ENCODE measurements at places on chromosomes 12 and 14.

DNA sequence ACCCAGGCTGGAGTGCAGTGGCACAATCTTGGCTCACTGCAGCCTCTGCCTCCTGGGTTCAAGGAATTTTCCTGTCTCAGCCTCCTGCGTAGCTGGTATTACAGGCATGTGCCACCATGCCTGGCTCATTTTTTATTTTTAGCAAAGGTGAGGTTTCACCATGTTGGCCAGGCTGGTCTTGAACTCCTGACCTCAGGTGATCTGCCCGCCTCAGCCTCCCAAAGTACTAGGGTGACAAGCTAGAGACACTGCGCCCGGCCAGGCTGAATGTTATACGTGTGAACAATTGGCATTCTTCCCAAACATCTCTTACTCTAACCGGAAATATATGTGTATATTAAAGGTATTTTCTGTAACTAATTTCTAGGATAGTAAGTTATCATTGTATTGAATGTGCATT is 13.2 kb upstream of the LIMA1 start:
- no peak for DNase-seq

DNA sequence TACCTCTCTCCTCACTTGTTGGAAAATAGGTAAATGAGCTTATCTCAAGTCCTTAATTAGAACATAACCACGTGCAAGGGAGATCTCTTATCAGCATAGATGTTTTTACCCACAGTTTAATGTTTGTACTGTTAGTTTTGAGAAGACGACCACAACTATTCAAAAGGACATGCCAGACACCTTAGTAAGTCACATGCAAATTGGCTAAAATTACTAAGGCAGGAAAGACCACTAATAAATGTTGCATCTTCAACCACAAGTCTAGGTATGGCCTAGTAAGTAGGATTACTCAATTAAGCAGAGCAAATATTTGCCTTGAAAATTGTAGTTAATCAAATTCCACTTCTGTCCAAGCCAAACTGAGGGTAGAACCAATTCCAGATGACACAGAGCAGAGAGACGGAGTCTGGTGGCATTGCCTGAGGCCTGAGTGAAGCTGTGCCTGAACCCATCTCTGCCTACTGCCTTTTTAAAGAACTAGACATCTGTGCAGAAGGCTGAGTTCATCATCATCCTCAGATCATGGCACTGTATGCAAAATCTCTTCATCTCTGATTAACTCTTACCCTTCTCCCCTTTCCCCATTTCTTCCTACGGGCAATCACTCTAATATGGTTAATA is 29.7 kb upstream of the CHST11 start:
- DNase-seq = no peak

DNA sequence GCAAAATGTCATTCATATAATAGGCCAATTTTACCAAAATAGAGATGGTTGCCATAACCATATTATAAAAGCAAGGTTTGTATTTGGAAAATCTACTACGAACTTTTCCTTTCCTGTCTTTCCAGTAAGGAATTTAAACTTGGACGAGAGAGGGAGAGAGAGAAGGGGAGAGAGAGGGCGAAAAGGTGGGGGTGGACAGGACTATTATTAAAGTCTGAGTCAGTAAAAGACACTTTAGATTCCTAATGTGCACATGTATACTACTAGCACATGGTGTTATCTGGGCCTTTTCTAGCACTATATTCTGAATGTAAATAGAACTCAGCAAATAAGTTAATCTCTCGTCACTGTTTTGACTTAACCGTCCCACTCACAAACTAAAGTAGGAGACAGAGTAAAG is 30.4 kb upstream of the FBLN5 start:
- DNase-seq = no peak

DNA sequence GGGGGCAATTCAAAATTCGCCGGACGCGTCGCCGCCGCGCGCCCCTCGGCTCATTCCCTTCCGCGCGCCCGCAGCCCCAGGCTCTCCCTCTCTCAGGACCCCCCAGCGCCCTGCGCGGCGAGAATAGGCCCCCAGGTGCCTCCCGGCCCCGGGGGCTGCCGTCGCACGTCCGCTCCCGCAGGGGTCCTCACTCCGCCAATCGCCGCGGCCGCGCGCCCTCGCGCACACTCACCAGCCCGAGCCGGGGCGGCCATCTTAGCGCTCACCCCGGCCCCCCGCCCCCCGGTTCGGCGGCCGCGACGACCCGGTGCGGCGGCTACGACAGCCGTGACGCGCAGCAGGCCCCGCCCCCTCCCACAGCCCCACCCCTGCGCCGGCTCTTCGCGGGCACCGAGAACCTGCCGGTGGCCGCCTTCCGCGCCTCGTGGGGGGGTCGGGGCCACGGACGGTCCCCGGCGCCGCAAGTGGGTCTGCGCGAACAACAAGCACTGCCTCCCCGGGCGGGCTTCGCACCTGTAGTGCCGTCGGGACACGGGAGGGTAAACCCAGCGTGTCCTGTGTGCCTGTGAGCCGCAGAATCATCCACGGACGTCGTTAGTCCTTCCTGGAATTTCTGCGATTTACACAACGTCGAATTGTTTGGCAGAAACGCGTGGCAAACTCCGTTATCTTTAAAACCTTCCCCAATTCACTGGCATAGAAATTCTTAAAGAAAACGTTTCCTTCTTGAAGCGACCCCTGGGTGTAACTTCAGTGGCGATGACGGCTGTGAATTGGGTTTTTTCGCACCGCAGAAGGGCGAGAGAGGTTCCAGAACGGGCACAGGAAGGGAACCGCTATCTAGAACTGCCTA is 2.5 kb downstream of the USP44 start:
- DNase-seq = peak; percentile 72

DNA sequence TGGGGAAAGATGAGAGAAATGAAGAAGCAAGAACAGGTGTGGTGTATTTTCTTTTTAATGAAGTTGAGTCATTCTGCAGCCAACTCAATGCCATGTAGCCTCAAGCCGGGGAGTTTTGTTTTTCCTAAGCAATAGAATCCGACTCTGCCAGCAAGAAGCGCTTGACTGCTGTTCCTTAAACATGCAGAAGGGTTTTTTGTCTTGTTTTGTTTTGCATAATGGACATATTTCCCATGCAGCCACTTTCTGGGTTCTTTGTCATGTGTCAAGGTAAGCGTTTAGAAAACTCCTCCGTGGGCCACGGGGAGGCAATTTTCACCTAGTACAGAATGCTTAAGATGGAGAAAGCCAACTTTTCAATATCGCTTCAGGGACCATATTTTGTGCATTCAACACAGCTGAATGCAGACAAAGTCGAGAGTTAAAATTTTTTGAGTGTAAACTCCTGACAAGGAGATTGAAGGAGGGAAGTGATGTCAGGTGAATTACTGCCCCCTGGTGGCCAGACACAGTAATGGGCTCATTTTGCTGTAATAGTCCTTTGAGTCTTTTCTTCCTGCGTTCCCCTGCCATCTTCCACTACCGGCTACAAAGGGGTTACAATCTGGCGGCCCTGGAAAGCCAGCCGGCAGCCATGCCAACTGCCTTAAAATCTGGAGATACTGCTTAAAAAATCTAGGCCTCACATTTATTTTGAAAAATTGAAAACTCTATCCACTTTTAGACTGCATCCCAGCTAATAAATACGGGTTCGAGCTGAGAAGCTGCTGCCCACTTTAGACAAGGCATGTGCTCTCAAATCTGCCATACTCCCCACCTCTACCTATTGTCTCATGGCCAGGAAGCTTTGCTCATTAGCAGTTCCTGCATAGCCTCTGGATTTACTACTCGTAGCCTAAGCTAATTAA is 3.2 kb upstream of the FICD start:
- DNase-seq = peak; percentile 61

DNA sequence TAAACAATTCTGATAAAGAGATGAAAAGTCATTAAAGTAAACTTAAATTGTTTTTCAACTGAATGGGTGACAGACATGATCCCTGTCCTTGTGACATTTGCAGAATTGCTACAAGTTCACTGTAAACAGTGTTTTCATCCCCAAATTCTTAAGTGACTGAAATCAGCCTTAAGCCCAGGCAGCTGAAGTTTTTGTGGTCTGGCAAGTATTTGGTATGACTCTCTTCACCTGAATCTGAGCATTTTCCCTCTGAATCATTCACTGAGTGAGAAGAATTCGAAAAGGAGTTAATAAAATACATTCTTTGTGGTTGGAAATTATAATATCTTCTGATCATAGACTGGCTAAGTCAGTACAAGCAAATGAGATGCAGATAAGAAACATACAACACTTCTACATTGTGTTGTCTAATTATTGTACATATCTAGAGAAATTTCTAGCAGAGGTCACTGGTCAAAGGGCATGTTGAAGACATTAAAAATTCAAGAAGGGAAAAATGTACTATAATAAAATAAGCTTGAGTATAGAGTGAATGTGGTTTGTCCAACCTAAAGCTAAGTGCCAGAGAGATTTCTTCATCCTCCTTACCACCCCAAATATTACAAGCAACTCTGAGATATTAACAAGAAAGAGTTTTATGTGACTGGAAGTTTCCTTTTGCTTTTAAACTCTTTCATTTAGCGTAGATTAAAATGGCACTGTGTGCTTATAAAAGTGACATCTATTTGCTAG is 177.8 kb upstream of the DIO2 start:
- no peak for DNase-seq

DNA sequence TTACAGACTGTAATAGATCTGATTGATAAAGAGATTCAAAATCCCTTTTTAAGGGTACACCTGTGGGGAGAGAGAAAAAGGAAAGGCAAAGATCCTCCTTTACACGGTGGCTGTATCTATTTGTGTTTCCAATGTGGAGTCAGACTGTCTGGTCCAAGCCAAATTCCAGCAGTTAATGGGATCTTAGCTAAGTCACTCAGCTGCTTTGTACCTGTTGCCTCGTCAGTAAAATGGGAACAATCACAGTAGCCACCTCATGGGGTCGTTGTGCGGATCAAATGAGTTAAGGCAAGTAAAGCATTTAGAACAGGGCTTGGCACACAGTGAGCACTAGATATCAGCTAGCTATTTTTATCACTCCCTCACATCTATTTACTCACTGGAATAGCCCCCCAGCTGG is 46.9 kb downstream of the EFCAB11 start:
- DNase-seq = no peak

- DNase-seq = no peak
These were observed 38.8 kb downstream of the MAP3K9 start for GRCh38 chr14:70770490-70770889.

- DNase-seq = no peak
These were observed 1883.7 kb upstream of the FLRT2 start for GRCh38 chr14:83646228-83646627.

DNA sequence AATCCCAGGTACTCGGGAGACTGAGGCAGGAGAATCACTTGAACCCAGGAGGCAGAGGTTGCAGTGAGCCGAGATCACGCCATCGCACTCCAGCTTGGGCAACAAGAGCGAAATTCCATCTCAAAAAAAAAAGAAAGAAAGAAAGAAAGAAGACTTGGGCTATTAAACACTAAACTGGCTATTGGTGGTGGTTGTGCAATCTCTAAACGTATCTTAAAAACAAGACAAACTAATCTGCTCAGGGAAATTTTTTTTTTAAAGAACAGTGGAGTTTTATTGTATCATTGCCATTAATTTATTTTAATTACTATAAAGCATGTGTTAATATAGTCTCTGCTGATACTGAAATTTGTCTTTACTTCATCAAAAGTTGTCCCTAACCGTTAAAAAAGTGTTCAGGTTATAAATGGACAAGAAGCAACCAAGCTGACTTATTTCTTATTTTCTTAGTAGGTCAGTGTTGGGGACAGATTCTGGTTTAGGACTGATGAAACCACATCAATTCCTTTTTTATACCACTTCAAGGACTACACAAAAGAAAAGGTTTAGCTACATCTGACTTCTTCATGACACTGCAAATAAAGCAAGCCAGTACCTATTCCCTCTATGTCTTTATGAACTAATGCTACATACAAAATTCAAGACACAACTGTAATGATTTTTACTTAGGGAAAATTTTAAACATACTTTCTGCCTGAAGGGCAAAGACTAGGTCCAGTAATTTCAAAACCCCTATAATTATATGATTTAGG is 68.7 kb upstream of the KRAS start:
- DNase-seq = no peak

DNA sequence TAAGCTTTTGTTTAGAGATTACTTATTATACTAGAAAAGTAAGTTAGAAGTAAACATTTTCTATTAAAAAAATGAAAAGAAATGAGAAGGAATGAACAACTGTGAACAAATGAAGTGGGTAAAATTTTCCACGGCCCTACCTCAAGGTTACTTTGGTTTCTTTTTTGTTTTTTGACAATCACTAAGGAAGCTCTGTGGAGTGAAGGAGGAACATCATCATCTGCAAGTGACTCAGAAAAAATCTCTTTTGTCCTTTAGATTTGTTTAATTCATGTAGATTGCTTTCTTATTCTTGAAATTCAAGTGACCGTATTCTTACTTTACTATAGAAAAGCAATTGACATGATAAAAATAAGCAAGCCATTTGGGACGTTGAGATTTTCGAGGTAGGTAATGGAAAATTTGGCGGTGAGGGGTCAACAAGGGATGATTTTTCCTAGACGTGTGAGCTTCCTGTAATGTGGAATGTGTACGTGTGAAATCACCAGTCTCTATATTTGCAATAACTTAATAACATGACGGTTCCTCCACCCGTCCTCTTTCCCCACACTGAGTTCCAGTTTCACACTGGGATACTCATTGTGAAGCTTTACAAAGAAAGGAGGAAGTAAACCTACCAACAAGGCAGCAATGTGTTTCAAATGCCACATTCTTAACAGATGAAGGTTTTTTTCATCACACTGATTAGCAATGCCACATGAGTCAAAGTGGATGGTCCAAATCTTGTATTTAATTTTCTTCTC is 62.3 kb upstream of the EGLN3 start:
- no peak for DNase-seq

- DNase-seq = no peak
These were observed 17.2 kb downstream of the FAM234B start for GRCh38 chr12:13061377-13061776.

DNA sequence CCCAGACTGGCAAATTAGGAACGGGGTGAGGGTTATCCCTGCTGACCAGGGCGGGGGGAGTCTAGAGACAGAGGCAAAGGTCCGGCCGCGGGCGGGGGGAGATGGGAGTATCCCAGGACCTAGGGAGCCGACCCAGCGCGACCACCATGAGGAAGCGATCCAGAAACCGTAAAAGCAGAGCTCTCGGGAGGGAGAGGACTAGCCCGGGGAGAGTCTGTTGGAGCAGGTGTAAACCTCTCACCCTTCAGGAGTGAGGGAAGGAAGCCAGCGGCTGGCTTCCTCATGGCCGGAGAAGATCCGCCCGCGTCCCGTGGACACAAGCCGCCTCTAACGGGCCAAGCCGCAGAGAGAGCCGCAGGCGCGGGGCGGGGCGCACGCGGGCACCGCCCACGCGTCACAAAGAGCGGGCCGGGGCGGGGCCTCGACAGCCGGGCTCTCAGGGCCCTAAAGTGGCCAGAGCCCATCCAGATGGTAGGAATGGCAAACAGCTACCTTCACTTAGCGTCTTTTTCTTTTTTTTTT is at the start of gene ACRBP:
Gene ACRBP, minus strand, starts transcription at position 350 of the 522 bp plus-strand sequence. Its CDS starts 66 bp downstream, at position 284.
- DNase-seq = no peak

GRCh38 chr14:93085911-93086310 is 29.8 kb downstream of the ITPK1 start:
- DNase-seq = no peak

GRCh38 chr12:85866986-85867776 is 6.9 kb upstream of the NTS start:
- peak; percentile 48 for DNase-seq

Measured in HEK293T (cell line).